ENCODE measurements at places on chromosomes 7 and 10.

DNA sequence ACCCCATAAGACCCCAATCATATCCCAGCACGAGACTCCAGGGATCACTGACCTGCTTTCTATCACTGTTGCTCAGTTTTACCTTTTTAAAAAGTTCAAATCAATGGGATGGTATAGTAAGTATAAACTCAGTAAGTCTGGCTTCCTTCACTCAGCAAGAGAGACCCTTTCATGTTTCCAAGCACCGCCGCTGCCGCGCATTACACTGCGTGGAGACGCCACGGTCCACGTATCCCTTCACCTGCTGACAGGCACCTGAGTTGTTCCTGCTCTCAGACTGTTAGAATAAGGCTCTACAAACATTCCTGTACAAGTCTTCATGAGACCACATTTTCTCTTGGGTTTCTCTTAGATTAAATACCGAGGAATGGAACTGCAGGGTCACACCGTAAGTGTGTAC lies 28.3 kb downstream of the MAD1L1 start:
- no peak for DNase-seq

DNA sequence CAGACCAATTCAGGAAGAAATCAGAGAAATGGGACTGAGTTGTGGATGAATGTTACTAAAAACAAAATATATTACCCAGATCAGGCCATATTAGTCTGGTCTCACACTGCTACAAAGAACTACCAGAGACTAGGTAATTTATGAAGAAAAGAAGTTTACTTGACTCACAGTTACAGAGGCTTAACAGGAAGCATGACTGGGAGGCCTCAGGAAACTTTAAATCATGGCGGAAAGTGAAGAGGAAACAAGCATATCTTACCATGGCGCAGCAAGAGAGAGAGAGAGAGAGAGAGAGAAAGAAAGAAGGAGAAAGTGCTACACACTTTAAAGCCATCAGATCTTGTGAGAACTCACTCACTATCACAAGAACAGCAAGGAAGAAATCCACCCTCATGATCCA lies 636.8 kb upstream of the GRM3 start:
- no peak for DNase-seq

DNA sequence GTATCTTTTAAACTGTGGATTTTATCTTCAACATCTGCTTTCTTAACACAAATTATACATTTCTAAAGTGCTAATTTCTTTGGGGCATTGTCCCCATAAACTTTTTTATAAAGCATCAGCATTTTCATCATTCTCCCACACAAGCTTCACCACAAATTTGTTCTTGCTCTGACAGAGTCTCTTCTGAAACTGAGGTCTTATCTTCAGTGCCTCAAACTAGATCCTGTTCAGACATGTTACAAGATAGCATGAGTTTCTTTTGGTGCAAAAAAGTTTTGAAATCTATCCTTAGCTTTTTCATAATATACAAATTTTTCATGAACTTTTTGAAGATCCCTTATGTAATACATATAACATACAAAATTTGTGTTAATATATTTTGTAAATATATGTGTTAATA lies 346.6 kb downstream of the IPMK start:
- no peak for DNase-seq

GRCh38 chr7:33881316-33881715 lies 24.0 kb upstream of the BMPER start:
- DNase-seq, result no peak

DNA sequence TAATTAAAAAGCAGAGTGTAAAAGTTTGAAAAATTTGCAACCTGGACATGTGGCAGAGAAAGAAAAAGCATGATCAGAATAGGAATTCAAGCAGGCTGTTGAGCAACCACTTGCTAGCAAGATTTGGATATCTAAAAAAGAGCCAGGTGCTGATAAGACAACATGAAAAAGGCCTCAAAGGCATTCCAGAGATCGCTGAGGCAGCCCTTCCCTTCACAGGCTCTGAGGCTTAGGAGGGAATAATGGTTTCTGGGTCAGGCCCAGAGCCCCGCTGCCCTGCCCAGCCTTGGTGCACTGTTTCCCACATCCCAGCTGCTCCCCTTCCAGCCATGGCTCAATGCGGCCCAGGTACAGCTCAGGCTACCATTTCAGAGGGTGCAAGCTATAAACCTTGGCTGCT lies 64.1 kb upstream of the EEPD1 start:
- DNase-seq, result no peak

GRCh38 chr10:104274762-104275721 lies 6.1 kb downstream of the GSTO2 start:
- no peak for DNase-seq

GRCh38 chr7:120915314-120916105 lies 35.1 kb upstream of the ING3 start:
- DNase-seq, result no peak

- no peak for DNase-seq
These were observed 37.9 kb upstream of the RASGEF1A start for GRCh38 chr10:43304687-43305333.

Measured in brain pericyte (primary cell).